HS-5 (cell line): ENCODE measurements at places on chromosomes 3 and 15.
A peak's percentile ranks its signal among the peaks of the same experiment; 100 is the strongest.

GRCh38 chr15:73908030-73908821, 18.0 kb upstream of the LOXL1 start:
- no peak for DNase-seq

DNA sequence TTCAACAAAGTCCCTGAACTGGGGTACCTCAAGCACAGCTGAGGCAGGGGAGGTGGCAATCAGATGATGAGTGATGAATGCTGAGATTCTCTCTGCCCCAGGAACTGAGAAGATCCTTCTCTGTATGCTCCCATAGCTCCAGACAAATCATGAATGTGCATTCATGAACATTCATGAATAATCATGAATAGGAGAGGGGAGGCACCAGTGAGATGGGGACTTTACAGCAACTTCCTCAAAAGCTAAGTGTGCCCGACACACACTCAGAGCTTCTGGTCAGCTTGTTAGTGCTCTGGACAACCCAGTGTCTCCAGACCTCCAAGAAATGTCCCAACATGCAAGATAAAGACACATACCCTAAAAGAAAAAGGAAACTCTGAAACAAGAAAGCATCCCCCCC, 24.3 kb downstream of the LRRC2 start:
- no peak for DNase-seq

GRCh38 chr3:108117241-108117775, 26.5 kb upstream of the CD47 start:
- no peak for DNase-seq

DNA sequence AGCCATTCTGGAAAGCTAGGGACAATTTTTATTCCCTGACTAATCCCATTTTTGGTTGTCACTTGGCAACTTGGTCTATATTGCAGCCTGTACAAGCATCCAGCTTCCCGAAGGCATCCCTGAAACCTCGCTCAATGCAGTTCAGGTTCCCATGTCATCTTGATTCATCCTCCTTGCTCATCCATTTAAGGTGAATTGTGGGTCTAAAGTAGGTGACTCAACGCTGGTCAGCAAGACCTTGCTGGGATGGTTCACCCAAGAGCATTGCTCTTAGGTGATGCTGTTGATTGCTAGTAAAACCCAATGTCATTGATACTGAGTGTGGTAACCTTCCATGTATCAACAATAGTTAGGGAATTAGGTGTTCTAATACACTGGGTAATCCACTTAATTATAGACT, 13.1 kb upstream of the RAB8B start:
- DNase-seq = peak; percentile 32

DNA sequence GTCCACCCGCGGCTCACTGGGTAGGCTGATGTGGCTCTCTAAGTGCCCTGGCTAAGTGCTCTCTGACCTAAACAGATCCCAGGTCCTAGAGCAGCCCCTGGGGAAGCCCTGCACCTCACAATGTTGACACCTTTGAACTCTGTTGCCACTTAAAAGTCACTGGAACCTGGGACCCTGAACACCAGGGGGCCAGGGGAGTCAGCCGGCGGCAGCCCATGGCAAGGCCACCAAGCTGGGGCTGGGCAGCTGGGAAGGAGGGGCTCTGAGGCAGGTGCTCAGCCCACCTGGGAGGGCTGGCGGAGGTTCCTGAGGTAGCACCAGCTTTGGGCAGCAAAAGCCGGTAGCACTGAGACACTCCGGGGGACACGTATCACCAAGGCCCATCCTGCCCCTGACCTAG, 129.0 kb downstream of the CHSY1 start:
- DNase-seq = no peak

DNA sequence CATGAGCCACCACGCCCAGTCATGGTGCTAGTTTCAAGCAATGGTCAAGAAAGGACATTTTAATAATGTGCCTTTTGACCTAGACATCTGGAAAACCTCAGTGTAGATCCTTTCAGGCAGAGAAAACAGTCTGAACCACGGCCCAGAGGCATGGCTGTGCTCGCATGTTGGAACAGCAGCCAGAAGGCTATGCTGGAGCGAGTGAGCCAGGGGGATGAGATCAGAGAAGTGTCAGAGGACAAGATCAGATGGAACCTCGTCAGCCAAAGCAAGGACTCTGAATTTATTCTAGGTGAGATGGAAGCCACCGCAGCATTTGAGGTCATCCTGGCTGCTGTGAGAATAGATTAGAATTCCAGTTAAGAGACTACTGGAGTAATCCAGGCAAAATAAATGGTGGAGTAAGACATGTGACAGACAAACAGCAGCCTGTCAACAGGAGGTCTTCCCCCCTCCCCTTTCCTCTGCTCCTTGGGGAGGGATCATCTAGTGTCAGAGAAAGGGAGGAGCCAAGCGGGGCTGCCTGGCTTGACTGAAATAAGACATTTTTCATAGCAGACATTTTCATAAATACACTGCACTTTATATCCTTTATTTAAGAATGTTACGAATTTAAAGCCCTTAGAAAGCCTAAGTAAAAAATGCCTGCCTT, 40.4 kb upstream of the ACKR4 start:
- DNase-seq = no peak

DNA sequence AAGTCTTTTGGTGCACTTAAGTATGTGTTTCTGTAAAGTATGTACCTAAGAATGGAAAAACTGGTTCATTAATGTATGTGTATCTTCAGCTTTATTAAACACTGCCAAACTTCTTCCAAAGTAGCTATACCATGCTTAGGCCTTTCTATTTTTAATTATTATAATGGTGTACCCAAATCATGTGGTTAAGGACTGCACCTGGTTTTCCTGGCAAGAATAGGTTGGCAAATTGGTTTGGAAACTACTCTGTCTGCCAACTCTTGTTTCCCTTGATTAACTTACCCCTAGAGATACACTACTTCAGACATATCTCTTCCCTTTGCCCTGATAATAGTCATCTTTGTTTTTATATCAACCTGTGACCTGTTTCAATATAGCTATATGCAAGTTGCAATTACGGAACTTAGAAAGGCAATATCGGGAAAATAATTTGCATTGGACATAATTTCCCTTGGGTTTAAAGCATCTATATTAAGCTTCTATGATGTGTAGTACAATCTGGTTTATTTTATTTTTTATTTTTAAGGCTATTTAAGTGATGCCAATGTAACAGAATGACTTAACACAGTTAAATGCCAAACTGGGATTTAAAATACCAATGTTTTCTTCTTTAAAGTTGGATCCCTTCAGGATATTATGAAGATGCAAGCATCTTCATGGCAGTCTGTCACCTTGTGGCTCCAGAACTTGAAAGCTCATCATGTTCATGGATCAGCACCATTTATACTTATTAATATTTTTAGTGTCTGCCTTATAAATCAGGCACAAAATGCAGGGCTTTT, 40.6 kb upstream of the TMEM108 start:
- DNase-seq = no peak

GRCh38 chr3:35968043-35968622, 328.8 kb downstream of the ARPP21 start:
- no peak for DNase-seq

DNA sequence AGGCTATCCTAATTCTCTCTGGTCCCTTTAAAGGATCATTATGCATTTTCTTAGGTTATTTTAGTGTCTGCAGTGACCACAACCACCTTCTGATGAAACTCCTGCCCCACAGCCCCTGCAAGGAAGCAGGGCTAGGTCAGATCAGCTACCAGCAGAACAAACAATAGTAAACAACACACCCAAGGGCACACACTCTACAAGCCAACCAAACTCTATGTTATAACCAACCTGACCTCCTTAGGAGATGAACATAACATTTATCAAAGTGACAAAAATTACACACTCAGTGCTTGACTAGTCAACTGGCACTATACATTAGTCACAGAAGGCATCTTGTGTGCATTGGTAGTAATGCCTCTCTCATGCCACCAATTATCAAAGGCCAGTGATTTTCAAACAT, 17.3 kb downstream of the DENND6A start:
- DNase-seq = no peak

DNA sequence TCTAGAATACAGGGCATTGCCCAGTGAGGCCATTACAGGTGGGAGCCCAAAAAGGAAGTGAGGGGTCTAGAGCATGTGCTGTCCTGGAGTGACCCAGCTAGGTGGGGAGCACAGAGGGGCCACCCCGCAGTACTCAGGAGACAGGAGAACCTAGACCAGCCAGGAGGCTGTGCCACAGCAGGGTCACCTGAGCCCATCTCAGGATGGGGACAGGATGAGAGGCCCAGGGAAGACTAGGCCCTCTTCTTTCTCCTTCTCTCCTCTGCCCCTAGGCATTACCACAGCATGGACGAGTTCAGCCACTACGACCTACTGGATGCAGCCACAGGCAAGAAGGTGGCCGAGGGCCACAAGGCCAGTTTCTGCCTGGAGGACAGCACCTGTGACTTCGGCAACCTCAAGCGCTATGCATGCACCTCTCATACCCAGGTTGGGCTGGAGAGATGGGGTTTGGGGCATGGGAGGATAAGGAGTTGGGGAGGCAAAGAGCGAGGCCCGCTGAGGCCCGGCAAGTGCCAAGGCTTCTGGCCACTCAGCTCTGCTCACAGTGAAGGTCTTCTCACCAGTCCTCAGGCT, 20.6 kb downstream of the LOXL1 start:
- no peak for DNase-seq
